IPS DF 6.9 (cell line): ENCODE measurements at places on chromosomes 2 and 18.

- no peaks in the 10 kb centered on the region for H3K27me3 ChIP-seq
- H3K4me3 ChIP-seq, result no peak overlapping the region
- H3K4me1 ChIP-seq, result 0 out of 2 replicates have a peak, but pooled peaks cover 1% of the 10 kb centered on the region
- no peak for DNase-seq
These were observed 253.6 kb downstream of the PRKCE start for GRCh38 chr2:45904946-45905631.

- no peaks in the 10 kb centered on the region; the same call in 1 of the 2 replicates for H3K4me1 ChIP-seq
- no peak overlapping the region for H3K27ac ChIP-seq
- peak; percentile 85 for DNase-seq
- H3K4me3 ChIP-seq, result peak overlapping the region; percentile 97
- H3K27me3 ChIP-seq, result no peaks in the 10 kb centered on the region
These were observed 845 bp upstream of the CDC42EP3 start for GRCh38 chr2:37672104-37672869.

GRCh38 chr18:57885931-57886330 lies 82.8 kb upstream of the ATP8B1 start:
- no peak overlapping the region for H3K4me3 ChIP-seq
- DNase-seq, result no peak
- no peaks in the 10 kb centered on the region for H3K27me3 ChIP-seq
- no peaks in the 10 kb centered on the region for H3K36me3 ChIP-seq
- 0 out of 2 replicates have a peak, but pooled peaks cover 2% of the 10 kb centered on the region for H3K4me1 ChIP-seq
- H3K27ac ChIP-seq, result no peak overlapping the region

DNA sequence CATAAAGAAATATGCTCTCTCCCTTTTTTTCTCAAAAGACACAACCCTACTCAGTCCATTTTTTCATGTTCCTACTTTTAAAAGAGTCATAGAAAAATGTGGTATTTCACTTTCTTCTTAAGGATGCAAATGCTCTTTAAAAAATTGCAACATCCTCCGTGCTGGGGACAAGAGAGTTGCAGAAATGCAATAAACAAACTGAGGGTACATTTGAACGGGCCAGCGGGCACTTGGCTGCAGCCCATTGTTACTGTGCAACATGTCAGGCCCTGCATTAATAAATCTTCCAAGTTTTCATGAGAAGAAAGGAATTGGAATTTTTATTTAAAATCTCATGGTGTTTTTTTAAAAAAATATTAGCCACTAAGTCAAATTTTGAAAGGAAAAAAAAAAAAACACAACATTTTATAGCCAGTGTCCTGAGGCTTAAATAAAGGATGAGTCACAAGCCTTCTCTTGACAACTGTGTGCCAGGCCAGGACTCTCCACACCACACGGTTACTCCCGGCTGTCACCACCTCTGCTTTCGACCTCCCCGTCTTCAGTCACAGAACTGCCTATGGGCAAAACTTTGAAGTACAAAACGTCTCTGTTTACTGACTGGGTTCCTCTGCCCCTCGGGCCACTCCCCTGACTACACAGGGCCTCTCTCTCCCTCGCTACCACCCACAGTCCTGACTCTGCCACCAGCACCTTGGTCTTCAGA lies 57.5 kb upstream of the MFF start:
- H3K4me1 ChIP-seq, result no peaks in the 10 kb centered on the region
- no peak for DNase-seq
- no peaks in the 10 kb centered on the region for H3K36me3 ChIP-seq
- H3K27ac ChIP-seq, result no peak overlapping the region
- no peak overlapping the region for H3K4me3 ChIP-seq

GRCh38 chr2:168348076-168348475 lies 100.7 kb upstream of the STK39 start:
- H3K4me1 ChIP-seq, result no peaks in the 10 kb centered on the region
- H3K36me3 ChIP-seq, result no peaks in the 10 kb centered on the region
- peak; percentile 57 for DNase-seq
- no peaks in the 10 kb centered on the region for H3K27me3 ChIP-seq

- DNase-seq, result no peak
- no peaks in the 10 kb centered on the region for H3K27me3 ChIP-seq
- no peaks in the 10 kb centered on the region for H3K4me1 ChIP-seq
- no peak overlapping the region for H3K27ac ChIP-seq
- peaks cover 2% of the 10 kb centered on the region; the same call in 1 of the 2 replicates for H3K36me3 ChIP-seq
- H3K4me3 ChIP-seq, result no peak overlapping the region
These were observed 14.8 kb downstream of the TIMM21 start for GRCh38 chr18:74163019-74163660.

GRCh38 chr2:165402162-165402561 lies 67.3 kb upstream of the CSRNP3 start:
- peaks cover 2% of the 10 kb centered on the region; the same call in 1 of the 2 replicates for H3K4me1 ChIP-seq
- H3K27ac ChIP-seq, result no peak overlapping the region
- DNase-seq, result no peak
- H3K36me3 ChIP-seq, result no peaks in the 10 kb centered on the region
- H3K4me3 ChIP-seq, result no peak overlapping the region
- no peaks in the 10 kb centered on the region for H3K27me3 ChIP-seq

GRCh38 chr2:150400849-150401248 lies 86.6 kb downstream of the RND3 start:
- no peak overlapping the region for H3K27ac ChIP-seq
- H3K4me3 ChIP-seq, result no peak overlapping the region
- no peaks in the 10 kb centered on the region for H3K27me3 ChIP-seq
- H3K4me1 ChIP-seq, result no peaks in the 10 kb centered on the region
- H3K36me3 ChIP-seq, result no peaks in the 10 kb centered on the region
- DNase-seq, result no peak

DNA sequence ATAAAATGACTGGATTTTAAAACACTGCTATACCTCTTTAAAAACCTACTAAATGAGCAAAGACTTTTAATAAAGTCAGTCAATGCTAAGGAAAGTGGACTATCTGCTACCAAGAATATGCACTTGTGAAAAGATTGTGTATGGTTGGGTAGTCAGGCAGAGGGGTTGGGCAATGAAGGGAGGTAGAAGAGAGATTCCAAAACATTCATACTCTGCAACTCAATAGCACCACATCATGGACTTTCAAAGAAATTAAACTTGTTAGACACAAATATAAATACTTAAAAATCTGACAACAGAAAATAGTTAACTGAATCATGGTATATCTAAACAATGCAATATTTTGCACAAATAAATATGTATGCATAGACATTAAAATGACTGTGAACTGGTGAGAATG lies 139.9 kb upstream of the MAPRE2 start:
- H3K4me3 ChIP-seq, result no peak overlapping the region
- no peak overlapping the region for H3K27ac ChIP-seq
- H3K36me3 ChIP-seq, result no peaks in the 10 kb centered on the region
- DNase-seq, result no peak

GRCh38 chr2:34317797-34318196 lies 718.7 kb upstream of the FAM98A start:
- H3K27ac ChIP-seq, result no peak overlapping the region
- no peaks in the 10 kb centered on the region for H3K36me3 ChIP-seq
- no peak overlapping the region for H3K4me3 ChIP-seq
- no peaks in the 10 kb centered on the region for H3K27me3 ChIP-seq

DNA sequence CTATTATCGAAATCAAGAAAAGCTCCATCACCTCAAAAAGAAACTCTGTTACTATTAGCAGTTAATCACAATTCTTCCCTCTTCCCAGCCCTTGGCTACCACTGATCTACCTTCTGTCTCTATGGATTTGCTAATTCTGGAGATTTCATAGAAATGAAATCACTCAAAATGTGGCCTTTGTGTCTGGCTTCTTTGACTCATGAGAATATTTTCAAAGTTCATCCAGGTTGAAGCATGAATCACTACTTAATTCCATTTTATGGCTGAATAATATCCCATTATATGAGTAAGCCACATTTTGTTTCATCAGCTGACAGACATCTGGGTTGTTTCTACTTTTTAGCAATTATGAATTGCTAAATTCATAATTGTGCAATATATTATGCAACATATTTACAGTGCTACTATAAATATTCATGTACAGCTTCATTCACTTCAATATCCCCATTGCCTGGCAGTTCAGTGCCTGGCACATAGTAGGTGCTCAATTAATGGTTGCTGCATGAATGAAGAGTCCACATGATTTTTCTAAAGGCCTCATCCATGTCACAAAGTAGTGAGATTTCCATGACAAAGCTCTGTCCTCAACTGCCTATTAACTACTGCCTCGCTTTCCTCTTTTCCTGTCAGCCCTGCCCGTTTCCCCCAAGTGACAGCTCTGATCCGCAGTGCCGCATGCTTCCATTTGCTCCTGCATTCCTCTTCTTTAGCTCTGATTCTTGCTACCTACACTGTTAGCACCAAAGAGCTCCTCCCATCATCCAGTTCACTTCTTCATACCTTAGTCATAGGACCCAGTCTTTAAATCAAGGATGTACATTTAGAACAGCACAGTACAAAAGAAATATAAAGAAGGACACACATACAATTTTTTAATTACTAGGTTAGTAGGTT lies 32.8 kb downstream of the CCDC93 start:
- no peak overlapping the region for H3K27ac ChIP-seq
- H3K27me3 ChIP-seq, result no peaks in the 10 kb centered on the region
- no peaks in the 10 kb centered on the region for H3K36me3 ChIP-seq
- H3K4me3 ChIP-seq, result no peak overlapping the region
- H3K4me1 ChIP-seq, result no peaks in the 10 kb centered on the region

GRCh38 chr2:196466581-196466980 lies 172.9 kb upstream of the CCDC150 start:
- H3K36me3 ChIP-seq, result no peaks in the 10 kb centered on the region
- H3K4me1 ChIP-seq, result no peaks in the 10 kb centered on the region
- H3K27ac ChIP-seq, result no peak overlapping the region

- DNase-seq, result no peak
- H3K4me1 ChIP-seq, result peaks cover 7% of the 10 kb centered on the region
- H3K36me3 ChIP-seq, result no peaks in the 10 kb centered on the region
These were observed 68.9 kb upstream of the FZD7 start for GRCh38 chr2:201964631-201965206.

DNA sequence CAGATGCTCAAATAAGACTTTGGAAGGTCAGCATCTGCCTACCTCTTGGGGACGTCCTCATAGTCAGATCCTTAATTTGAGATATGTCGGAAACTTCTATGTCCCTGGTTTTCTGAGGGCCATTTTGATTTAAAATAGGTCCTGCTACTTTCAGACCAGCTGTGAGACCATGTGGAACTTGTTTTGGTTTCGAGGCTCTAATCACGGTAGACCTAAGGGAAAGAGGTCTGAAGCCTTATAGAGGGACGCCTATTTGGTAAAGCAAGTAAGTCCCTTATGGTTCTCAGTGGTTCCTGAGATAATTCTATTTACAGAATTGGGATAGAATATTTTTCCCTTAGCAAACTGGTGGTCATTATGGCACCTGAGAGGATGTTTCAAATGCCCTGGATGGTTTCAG lies 75.1 kb downstream of the RFTN2 start:
- DNase-seq, result no peak
- no peaks in the 10 kb centered on the region for H3K27me3 ChIP-seq
- H3K4me3 ChIP-seq, result no peak overlapping the region
- H3K36me3 ChIP-seq, result no peaks in the 10 kb centered on the region
- peaks cover 2% of the 10 kb centered on the region; the same call in 1 of the 2 replicates for H3K4me1 ChIP-seq
- no peak overlapping the region for H3K27ac ChIP-seq

- DNase-seq, result no peak
- H3K27ac ChIP-seq, result no peak overlapping the region
- no peak overlapping the region; the same call in 1 of the 2 replicates for H3K4me3 ChIP-seq
- no peaks in the 10 kb centered on the region; the same call in 1 of the 2 replicates for H3K27me3 ChIP-seq
- peaks cover 5% of the 10 kb centered on the region for H3K4me1 ChIP-seq
- no peaks in the 10 kb centered on the region for H3K36me3 ChIP-seq
These were observed 1.1 kb downstream of the VAMP8 start for GRCh38 chr2:85578243-85579180.

GRCh38 chr18:52451851-52452250 lies 111.9 kb downstream of the DCC start:
- no peak overlapping the region for H3K4me3 ChIP-seq
- H3K27ac ChIP-seq, result no peak overlapping the region
- DNase-seq, result no peak
- H3K4me1 ChIP-seq, result no peaks in the 10 kb centered on the region
- no peaks in the 10 kb centered on the region for H3K36me3 ChIP-seq

GRCh38 chr2:183079139-183079775 lies 710 bp downstream of the DUSP19 start:
- H3K27ac ChIP-seq, result no peak overlapping the region
- no peaks in the 10 kb centered on the region for H3K36me3 ChIP-seq
- H3K4me3 ChIP-seq, result peak overlapping the region; percentile 48; the same call in 1 of the 2 replicates
- H3K4me1 ChIP-seq, result no peaks in the 10 kb centered on the region; the same call in 1 of the 2 replicates
- no peak for DNase-seq
- no peaks in the 10 kb centered on the region for H3K27me3 ChIP-seq

DNA sequence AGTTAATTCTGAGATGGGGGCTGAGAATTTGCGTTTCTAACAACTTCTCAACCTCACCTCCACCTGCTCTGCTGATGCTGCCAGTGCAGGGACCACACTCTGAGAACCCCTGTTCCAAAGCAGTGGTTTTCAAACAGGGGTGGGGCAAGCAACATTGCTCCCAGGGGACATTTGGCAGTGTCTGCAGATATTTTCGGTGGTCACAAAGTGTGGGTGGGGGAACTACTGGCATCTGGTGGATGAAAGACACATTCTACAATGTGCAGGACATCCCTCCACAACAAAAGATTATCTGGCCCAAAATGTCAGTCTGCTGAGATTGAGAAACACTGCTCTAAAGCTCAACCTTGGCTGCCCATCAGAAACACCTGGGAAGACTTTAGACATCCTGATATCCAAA lies 188.7 kb upstream of the SATB2 start:
- H3K4me3 ChIP-seq, result no peak overlapping the region
- H3K27me3 ChIP-seq, result no peaks in the 10 kb centered on the region
- no peaks in the 10 kb centered on the region for H3K36me3 ChIP-seq

GRCh38 chr18:6441200-6441599 lies 26.5 kb upstream of the L3MBTL4 start:
- no peak overlapping the region for H3K4me3 ChIP-seq
- no peak for DNase-seq
- H3K4me1 ChIP-seq, result no peaks in the 10 kb centered on the region
- no peak overlapping the region for H3K27ac ChIP-seq
- no peaks in the 10 kb centered on the region for H3K36me3 ChIP-seq
- no peaks in the 10 kb centered on the region for H3K27me3 ChIP-seq

- H3K27me3 ChIP-seq, result no peaks in the 10 kb centered on the region
- H3K36me3 ChIP-seq, result no peaks in the 10 kb centered on the region
- no peak overlapping the region for H3K27ac ChIP-seq
- no peak for DNase-seq
- no peaks in the 10 kb centered on the region for H3K4me1 ChIP-seq
- no peak overlapping the region for H3K4me3 ChIP-seq
These were observed 64.0 kb downstream of the SLC40A1 start for GRCh38 chr2:189516546-189516945.

GRCh38 chr2:46062637-46063412 lies 234.4 kb upstream of the EPAS1 start:
- H3K36me3 ChIP-seq, result no peaks in the 10 kb centered on the region
- H3K27me3 ChIP-seq, result no peaks in the 10 kb centered on the region
- DNase-seq, result peak; percentile 61
- no peak overlapping the region for H3K27ac ChIP-seq
